ENCODE measurements at places on chromosomes 11 and 22.

DNA sequence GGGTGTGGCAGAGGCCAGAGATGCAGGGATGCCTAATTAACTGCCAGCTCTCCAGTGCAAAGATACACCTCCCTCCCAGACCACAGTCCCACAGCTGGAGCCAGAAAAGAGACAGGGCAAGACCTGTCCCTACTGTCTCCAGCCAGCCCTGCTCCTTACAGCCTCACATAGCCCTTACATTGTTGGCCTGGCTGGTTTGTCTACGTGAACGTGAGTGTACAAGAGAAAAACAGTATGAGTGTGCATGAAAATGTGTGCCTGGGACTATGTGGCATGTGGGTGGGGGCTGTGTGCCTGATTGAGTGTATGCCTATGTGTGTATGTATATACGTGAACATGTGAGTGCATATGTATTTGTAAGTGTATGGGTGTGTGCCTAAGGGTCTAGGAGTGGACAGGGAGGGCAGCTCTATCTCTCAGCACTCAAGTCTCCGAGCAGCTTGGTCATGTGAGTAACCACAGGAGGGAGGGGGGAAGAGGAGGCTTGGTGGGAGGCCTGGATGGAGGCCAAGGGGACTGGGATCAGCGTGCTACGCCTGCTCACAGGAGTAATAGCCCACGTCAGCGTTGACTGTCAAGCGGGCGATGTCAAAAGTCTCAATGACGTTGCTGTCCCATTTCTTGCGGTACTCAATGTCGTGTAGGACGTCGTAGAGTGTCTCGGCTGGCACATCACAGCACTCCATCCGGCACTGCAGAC, 6.6 kb upstream of the ARAP1 start:
- no peak for DNase-seq

- DNase-seq, result no peak
Observed at GRCh38 chr11:17077240-17077519, 287 bp downstream of the RPS13 start.

- no peak for DNase-seq
Observed at GRCh38 chr11:116404462-116404798, 368.4 kb downstream of the BUD13 start.

GRCh38 chr11:120648771-120649170, 137.2 kb downstream of the GRIK4 start:
- no peak for DNase-seq

DNA sequence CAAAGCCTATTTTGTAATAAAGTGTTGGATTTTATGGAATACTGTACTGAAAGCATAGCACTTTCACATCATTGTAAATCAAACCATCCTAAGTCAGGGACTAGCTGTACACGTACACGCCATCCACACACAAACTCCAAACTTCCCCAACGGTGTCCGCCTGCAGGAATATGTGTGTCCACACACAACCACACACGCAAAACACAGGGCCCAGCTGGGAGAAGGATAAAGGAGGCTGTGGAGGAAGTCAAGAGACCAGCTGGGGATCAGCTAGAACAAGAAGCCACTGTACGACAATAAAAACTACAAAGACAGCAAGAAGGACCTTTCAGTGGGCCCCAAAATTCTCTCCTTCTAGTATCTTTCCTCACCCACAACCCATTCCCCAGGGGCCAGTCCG, 1.6 kb downstream of the TRIM29 start:
- DNase-seq, result no peak

DNA sequence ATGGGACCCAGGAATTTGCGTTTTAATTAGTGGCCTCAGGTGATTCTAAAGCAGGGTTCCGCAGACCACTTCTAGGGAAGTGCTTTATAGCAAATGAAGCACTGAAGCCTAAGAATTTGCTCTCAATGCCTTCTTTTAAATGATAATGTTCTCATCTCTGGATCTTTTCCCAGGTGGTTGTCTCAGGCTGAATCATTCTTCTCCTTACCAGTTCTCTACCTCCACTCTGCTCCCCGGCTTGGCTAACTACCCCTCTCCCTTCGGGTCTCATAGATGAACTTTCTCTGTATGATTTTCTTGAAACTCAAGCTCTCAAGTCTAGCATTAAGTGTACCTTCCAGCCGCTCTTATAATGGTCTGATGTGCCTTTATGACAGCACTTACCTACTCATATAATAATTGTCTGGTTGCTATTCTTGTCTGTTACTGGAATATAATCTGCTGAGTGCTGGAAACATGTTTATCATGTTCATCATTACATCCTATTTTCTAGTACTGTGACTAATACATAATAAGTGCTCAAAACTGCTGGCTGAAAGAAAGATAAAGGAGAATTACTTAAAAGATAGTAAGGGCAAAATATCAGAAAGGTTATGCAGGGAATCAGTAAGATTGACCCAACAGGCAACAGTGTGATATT, 195.9 kb upstream of the SESN3 start:
- no peak for DNase-seq

GRCh38 chr11:111967649-111968048, 30.5 kb downstream of the DIXDC1 start:
- DNase-seq, result no peak

- no peak for DNase-seq
Observed at GRCh38 chr11:75474240-75474639, 41.2 kb upstream of the KLHL35 start.

- peak; percentile 60 for DNase-seq
Observed at GRCh38 chr11:57426929-57427726, at the start of gene SLC43A3. Gene SLC43A3, minus strand, starts transcription at chr11:57427121. Its CDS starts 949 bp downstream, at chr11:57426172.

DNA sequence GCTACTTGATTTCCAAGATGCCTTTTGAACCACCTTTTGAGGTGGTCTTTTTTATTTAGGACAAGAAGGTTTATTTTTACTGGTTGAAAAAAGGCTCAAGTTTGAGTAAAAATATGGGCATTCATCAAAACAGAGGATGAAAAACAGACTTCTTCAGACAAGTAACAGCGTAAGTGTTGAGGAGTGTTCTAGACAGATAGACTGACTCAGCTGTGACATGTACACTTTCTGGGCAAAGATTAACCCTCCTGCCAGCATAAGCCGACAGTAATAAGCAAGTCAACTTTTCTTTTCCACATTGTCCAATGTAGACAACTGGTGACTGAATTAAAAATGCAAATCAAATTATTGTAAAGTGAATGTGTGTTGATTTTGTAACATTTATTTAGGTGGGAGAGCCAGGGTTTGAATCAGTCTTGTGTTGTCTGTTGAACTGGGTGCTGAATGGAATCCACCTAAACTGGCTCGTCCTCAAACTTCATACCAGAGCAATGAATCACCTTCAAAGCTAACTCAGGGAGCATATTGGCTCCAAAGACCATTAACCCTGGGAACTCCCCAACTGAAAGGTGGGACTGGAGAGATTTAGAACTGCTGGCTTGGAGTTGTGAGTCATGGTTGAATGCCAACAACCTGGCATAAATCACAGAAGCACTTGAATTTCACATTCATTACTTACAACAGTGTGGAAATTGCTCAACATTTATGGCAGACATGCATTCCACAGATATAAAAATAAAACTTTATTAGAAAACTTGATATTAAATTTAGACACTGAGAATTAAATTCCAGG, 377.0 kb downstream of the ETS1 start:
- DNase-seq, result no peak

- no peak for DNase-seq
Observed at GRCh38 chr11:1281326-1281973, 28.0 kb downstream of the TOLLIP start.

GRCh38 chr11:118635642-118636041, 28.2 kb downstream of the PHLDB1 start:
- no peak for DNase-seq

- DNase-seq, result no peak
Observed at GRCh38 chr22:40819599-40820140, 524 bp upstream of the SLC25A17 start.

- DNase-seq, result no peak
Observed at GRCh38 chr22:50002791-50003190, 9.8 kb downstream of the IL17REL start.

DNA sequence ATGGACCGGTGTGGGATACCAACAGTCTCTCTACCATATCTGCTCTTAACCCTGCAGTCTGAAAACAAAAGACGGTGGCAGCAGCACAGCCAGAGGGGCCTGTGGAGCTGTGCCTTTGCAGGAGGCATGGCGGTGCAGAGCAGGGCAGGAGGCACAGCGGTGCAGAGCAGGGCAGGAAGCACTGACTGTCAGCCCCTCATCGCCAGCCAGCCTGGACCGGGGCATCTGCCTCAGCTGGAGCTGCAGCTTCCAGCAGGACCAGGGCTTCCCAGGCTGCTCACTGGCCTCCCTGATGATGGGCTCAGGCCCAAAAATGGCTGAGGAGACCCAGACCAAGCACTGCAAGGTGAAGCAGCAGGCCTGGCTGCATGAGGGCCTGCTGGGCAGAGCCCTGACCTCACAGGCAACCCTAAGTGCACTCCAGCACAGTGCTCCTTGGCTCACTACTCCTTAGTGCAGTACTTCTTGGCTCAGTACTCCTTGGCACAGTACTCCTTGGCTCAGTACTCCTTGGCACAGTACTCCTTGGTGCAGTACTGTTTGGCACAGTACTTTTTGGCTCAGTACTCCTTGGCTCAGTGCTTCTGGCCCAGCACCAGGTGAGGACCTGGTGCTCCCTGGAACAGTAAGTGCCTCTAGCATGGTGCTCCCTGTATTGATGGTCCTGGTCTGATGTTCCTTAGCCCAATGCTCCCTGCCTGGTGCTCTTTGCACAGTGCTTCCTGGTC, 78.0 kb downstream of the DHCR7 start:
- no peak for DNase-seq

DNA sequence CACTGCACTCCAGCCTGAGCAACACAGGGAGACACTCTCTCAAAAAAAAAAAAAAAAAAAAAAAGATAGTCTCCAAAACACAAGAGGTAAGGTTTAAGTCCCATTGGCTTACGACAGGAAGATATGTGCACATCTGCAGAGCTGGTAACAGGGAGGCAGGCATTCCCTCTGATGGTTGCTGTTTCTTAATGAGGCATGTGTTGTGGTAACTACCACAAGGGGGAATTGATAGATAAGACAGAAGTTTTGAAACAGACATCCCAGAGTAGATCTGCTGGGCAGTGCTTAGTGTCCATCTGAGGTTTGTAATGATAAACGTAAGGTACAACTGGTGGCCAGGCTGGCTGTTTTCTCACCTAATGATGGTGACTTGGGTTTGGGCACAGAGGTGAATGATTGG, 4.7 kb downstream of the EIF1AD start:
- DNase-seq, result no peak

GRCh38 chr11:1083621-1084551, 9.2 kb downstream of the MUC2 start:
- DNase-seq, result no peak

DNA sequence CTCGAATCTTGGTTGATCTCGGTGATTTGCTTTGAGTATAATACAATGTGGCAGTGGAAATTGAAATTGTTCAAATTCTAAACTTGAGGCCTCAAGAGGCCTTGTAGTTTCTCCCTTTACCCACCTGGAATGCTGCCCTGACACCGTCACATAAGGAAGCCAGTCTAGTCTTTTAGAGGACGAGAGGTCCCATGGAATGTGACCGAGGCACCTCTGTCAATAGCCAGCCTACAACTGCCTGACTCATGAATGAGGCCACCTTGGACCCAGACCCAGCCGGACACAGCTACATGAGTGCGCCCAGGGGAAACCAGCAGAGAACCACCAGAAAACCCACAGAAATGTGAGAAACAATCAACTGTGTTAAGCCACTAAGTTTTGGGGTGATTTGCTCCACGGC, 52.5 kb downstream of the RPL27A start:
- no peak for DNase-seq

- no peak for DNase-seq
Observed at GRCh38 chr11:112620621-112621394, 340.4 kb upstream of the NCAM1 start.

DNA sequence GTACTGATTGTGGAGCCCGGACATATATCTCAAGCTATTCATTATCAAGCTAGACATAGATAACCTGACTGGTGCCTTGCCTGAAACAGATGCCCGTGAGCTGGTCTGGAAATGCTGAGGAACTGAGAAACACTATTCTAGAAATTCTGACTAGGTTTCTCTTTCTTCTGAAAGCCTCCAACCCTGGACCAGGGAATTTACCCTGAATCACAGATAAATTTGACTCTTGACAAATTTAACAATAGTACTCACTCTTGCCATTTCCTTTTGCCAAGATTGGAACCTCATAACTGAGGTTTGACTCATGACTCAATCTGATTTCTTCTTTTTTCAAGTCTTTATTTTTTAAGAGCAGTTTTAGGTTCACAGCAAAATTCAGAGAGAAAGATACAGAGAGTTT, 189.6 kb upstream of the SYN3 start:
- DNase-seq, result no peak

- no peak for DNase-seq
Observed at GRCh38 chr11:47440054-47440476, 8.9 kb downstream of the RAPSN start.

GRCh38 chr11:6455070-6455469, 14.3 kb upstream of the HPX start:
- DNase-seq, result no peak

DNA sequence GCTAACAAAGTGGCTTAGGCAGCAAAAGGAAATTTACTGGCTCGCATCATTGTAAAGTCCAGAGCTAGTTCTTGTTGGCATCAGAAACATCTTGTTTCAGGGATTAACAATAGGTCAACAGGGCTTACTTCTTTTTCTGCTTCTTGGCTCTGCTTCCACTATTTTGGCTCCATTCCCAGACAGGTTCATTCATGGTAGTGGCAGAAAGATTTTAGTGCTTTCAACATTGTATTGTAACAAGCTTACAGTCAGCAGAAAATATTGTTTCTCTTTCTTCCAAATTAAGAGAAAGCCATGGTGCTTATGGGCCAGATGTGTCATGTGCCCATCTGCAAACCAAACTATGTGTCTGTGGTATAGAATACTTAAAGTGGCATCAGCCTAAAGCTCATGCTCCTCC, 315.6 kb downstream of the RAB38 start:
- DNase-seq, result no peak

GRCh38 chr11:93573184-93573583, 30.0 kb upstream of the SMCO4 start:
- DNase-seq, result no peak

DNA sequence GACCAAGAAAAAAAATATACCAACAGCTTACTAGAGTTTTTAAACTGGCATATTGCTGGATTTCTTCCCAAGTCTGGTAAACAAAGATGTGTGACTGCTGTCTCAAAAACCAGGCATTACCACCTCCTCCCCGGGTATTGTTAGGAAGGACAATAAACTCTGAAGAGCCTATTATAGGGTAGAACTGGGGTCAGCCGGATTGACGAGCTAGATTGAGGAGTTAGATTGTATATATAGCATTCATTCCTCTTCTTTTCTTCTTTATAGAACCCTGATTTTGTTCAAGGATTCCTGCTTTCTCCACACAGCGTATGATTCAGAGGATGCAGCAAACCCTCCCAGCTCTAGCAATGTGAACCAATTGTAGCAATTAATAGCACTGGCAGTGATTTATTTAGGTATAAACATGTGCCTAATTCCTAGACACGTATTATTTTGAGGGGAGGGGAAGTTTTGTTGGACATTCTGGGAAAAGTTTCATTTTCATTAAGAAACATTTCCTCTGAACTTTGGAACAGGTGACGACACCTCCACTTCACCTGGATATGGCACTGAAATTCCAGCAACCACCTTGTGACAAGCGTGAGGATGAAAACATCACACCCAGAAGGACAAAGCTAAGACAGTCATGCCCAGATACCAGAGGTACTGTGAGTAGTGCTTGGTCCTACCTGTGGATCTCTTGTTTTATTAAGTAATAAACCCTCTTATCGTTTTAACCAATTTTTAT, 679.4 kb upstream of the KIRREL3 start:
- no peak for DNase-seq

- no peak for DNase-seq
Observed at GRCh38 chr22:42645341-42645937, 3.8 kb downstream of the CYB5R3 start.

GRCh38 chr11:64241491-64242374, 838 bp downstream of the FKBP2 start:
- DNase-seq, result peak; percentile 100

Measured in activated CD8-positive, alpha-beta memory T cell treated with anti-CD3 and anti-CD28 coated beads for 4 hours (primary cell).